Tibial artery (tissue), 4 donors: ENCODE measurements at places on chromosomes 5 and 9.

- DNase-seq = no peak
Measured at GRCh38 chr9:7234144-7234543, 476.4 kb downstream of the KDM4C start.

DNA sequence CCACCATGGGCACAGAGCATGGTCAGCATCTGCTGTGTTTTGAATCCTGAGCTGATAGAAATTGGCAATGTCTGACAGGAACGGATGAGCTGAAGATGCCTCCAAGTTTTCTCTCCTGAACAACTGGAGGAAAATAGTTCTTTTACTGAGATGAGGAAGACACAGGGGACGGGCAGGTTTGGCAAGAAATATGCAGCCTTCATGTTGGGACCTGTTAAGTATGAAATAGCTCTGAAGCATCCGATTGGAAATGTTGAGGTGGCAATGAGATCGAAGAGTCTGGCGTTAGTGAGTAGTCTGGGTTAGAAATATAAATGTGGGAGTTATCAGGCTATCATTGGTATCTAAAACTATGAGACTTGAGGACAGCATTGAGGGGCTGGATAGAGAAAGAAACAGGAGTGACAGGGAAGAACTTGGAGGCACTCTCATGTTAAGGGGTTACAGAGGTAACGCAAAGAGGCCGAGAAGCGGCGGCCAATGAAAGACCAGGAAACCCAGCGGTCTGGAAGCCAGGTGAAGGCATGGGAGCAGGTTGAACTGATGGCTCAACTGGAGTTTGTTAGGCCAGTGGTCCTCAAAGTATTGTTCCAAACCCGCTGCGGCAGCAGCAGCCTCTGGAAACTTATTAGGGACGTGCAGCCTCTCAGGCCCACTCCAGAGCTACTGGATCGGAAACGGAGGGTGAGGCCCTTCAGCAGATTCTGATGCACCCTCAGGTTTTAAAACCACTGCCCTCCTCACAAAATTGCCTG is 1.0 kb upstream of the MAMDC2 start:
- no peak for DNase-seq

DNA sequence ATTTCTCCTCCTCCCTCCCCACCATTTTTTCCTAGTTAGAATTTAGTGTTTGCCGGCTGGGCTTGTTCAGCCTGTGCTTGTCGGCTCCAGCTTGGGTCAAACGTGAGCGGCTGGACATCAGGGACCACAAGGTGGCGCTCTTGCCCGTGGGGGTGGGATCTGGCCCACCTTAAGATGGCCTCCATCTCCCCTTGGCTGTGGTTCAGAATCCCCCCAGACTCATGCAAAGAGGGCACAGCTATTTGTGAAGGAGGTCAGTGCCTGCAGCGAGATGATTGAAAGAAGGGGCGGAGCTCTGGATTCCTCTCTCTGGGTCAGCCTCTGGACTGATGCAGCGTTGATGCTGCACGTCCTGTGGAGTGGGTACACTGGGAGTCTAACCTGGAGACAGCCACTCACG is 283.3 kb upstream of the TUT7 start:
- DNase-seq = no peak

- DNase-seq = no peak
Measured at GRCh38 chr9:128247226-128247803, 28.5 kb downstream of the GOLGA2 start.

DNA sequence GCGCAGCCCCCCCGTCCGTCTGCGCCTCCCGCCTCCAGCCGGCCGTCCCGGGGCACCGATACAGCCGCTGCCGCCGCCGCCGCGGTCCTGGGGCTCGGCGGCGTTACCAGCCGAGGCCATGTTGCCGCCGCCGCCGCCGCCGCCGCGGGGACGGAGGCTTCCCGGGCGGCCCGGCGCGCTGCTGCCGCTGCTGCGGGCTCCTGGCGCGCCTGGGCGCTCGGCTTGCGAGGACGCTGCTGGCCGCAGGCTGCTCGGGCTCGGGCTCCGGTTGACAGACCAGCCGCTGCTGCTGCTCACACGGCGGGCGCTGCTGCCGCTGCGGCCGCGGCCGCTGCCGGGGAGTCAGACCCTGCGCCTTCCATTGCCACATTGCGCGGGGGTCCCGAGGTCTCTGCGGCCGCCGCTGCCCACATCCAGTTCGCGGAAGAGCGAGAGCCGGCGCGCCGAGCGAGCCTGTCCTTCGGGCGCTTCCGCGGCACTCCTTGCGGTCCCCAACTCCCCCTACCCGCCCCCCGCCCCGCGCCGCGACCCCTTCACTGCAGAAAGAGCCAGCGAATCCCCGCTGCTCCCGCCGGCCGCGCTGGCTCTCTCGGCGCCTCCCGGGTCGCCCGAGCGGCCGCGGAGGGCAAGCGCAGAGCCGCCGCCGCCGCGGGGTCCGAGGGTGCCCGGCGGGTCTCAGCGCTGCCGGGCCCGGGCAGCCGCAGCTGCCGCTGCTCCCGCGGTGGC is 8.4 kb downstream of the PTCH1 start:
- DNase-seq = no peak

DNA sequence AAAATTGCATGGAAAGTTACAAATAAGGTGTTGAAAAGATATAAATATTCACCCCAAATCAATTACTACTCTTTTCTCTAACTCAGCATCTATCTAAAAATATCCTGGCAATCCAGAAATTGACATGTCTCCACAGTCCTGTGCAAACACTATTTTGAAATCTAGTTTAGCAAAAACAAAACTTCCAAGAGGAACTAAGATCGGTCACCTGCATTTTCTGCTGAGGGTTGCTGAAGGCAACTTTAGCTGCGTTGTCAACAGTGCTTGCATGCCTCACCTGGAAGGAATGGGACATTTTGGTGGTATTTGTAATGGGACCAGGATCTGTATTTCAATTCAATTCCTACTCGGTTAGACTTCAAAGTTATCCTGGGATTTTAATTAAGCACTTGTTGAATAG is 398.3 kb downstream of the NTRK2 start:
- no peak for DNase-seq

DNA sequence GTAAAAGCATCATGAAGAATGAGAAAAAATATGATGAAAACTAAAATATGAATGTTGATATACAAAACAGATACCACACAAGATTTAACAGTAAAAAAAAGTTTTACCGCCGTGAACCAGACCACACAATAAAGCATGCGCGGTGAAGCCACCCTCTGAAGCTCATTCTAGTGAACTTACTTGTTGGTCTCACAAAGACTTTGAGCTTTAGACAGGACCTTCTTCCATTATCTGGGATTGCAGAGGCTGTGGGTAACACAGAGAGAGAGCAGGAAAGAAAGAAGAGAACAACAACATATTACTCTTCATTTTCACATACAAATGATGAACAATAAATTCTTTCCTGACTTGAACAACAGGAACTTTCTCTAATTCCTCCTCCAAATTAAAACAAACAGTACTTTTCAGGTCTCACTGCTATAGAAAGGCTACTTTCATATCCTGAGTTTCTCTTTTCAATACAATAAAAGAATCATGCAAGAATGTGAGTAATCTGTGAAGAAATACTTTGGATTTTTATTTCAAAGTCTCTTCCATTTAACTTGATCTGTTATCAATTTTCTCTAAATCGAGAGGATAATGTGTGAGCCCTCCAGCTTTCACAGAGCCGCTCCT is 283.1 kb downstream of the EFNA5 start:
- no peak for DNase-seq

GRCh38 chr5:103397739-103398581 is 139.4 kb downstream of the MACIR start:
- DNase-seq = no peak

- peak; percentile 85 for DNase-seq
Measured at GRCh38 chr9:137277329-137278041, at the start of gene TOR4A. Gene TOR4A (plus strand): TSS chr9:137277726. CDS start chr9:137278690, 964 bp downstream.

GRCh38 chr5:134018154-134018985 is 13.6 kb upstream of the VDAC1 start:
- DNase-seq = no peak

- no peak for DNase-seq
Measured at GRCh38 chr5:29697785-29698414, 1495.6 kb upstream of the CDH6 start.

DNA sequence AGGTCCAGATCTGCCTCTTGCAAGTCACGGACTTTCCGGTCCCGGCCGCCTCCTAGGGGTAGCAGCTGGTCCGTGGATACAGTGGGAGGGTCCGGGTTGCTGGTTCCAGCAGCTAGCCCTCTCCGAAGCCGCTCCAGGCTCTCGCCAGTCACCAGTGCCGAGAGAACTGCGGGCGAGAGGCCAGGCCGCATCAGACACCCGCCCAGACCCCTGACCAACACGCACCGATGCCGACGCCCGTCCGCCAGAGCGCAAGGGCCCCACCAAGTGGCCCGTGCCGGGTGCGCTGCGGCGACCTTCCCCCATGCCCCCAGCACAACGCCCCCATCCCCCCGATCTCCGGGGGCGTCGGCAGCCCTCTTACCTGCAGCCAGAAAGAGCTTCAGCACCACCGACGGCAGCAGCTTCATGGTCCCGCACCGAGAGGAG is 470 bp downstream of the HBEGF start:
- peak; percentile 61 for DNase-seq

DNA sequence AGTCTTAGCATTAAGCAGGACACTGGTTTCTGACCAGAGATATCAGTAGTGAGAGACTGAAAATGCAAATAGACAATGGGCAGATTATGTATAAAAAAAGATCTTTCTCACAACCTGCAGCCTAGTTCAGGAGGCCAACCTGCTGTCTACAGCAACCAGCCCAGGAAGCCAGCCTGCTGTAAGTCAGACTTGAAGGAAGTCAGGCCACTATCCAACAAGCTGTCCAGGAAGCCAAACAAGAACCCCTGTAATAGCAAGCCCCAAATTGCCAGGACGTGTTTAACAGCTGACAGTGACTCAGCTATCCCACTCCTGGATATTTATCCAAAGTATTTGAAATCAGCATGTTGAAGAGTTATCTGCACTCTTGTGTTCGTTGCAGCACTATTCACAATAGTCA is 121.8 kb upstream of the SPIN1 start:
- no peak for DNase-seq

DNA sequence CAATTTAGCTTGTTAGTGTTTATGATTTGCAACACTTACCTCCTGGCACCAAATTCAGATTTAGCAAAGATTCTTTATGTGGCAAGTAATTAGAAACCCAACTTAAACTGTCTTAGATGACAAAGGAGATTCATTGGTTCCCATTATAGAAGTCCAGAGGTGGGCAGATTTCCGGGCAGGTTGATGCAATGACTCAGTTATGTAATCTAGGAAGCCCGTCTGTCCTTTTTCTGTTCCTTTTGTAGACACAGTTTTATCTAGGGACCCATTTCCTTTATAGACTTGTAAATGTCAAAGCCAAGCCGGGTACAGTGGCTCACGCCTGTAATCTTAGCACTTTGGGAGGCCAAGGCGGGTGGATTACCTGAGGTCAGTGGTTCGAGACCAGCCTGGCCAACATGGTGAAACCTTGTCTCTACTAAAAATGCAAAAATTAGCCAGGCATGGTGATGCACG is 20.3 kb upstream of the ANKRD33B start:
- DNase-seq = no peak

DNA sequence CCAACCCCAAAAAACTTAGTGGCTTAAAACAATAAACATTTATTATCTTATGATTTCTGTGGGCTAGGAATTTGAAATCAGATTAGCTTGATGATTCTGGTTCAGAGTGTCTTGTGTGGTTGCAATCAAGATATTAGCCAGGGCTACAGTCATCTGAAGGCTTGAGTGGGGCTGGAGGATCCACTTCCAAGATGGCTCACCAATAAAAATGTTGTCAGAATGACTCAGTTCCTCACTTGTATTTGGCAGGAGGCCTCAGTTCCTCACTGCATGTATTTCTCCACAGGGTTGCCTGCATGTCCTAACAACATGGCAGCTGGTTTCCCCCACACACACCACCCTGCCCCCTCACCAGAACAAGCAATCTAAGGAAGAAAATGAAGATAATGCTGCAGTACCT is 98.2 kb upstream of the NIPBL start:
- DNase-seq = no peak

DNA sequence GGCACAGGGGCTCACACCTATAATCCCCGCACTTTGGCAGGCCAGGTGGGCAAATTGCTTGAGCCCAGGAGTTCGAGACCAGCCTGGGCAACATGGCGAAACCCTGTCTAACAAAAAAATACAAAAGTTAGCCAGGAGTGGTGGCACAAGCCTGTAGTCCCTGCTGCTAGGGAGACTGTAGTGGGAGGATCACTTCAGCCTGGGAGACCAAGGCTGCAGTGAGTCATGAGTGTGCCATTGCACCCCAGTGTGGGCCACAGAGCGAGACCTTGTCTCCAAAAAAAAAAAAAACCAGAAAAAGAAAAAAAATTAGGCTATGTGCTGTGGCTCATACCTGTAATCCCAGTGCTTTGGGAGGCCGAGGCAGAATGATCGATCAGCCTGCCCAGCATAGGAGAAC is 58.5 kb upstream of the EIF4EBP3 start:
- DNase-seq = no peak

GRCh38 chr5:174323878-174324281 is 278.4 kb downstream of the NSG2 start:
- no peak for DNase-seq

DNA sequence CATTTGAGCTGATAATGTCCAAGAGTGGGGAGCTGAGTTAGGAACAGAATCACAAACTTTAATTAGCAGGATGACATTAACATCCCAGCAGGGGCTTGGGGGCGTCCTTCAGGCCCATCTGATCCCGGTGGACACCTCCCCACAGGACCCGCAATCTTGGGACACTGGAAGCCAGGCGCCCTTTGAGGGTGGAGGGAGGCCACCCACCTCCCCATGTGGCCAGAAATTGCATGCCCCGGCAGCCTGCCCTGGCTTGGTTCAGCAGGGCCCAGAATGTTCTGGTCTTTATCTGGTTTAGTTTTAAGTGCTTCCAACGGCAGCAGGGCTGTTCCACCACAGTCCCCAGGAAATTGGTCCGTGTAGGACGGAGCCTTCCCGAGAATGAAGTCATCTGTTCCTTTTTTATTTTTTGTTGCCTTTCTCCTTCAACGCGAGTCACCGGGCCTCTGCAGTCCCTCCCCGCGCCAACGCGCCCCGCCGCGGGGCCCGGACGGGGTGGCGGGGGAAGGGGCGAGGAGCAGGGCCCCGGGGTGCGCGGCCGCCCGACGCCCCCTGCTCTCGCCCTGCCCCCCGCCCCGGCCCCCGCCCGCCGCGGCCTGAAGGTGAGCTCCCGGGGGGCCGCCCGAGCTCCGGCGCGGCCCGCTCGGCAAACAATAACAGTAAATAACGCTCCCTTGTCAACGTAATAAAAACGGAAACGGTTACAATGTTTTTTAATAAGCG is 207.9 kb downstream of the C9orf50 start:
- peak; percentile 94 for DNase-seq

GRCh38 chr5:171762021-171762608 is 23.5 kb upstream of the SMIM23 start:
- DNase-seq = no peak
